ENCODE measurements at places on chromosomes 6 and 20.

DNA sequence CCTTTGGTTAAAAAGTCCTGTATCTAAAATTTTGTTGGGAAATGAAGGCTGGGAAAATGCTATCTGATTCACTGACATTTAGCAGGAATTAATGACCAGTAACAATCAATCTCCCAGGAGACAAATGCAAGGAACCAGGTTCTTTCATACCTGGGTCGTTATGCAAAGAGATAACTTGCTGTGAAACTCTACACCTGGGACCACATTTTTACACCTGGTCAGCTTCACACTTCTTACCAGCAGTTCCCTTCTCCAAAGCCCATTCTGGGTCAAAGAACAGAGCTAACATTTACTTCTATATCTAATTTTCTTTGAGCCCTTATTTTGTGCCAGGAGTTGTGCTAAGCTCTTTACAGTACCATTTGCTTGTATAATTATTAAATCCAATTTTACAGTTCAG, 27.4 kb upstream of the STXBP5 start:
- DNase-seq: no peak

- no peak for DNase-seq
These were observed 13.2 kb downstream of the FAM229B start for GRCh38 chr6:112100561-112100960.

GRCh38 chr6:53892707-53893106, 97.9 kb downstream of the LRRC1 start:
- DNase-seq: no peak

DNA sequence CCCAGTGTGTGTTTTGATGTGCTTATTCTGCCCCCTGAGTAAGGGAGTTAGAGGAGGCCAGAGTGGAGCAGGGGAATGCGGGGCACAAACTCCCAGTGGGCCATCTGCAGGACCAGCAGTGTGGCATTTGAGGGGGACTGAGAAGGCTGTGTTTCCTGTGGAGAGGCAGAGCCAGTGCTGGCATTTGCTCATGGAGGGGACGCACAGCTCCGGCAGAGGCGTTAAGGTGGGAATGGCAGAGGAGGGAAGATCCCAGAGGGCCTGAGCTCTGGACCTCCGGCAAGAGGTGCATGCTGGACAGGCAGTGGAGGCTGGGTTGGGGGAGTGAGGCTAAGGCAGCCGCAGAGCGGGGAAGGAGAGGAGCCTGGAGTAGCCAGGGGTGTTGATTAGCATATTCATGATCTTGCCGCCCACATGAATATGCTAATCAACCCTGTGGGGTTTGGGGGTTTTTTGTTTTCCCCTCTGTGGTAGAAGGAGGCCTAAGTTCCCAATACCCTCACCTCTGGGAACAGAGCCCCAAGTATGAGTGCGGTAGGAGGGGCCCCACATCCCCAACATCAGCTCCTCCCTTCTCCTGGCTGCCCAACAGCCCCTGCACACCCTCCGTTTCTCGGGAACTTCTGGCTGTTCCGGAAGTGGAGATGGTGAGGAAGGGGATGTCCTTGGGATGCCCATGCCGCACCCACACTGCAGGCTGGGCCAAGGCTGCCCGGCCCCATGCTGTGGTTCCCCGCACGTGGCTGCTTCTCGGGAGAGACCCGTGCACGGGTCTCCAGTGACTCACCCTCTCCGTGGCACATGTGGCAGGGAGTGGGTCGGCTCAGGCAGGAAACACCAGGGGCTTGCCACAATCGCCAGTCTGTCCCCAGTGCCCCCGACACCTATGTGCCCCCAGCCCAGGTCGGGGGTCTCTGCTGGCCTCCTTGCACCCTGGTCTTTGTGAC, 33.8 kb downstream of the DLGAP4 start:
- DNase-seq: no peak

GRCh38 chr20:50315586-50316551, 125.2 kb downstream of the CEBPB start:
- DNase-seq: no peak

GRCh38 chr20:41786158-41786557, 168.0 kb upstream of the CHD6 start:
- DNase-seq: no peak

- no peak for DNase-seq
These were observed 70.1 kb downstream of the SLX4IP start for GRCh38 chr20:10504994-10505730.

- no peak for DNase-seq
These were observed 9.2 kb downstream of the ATG5 start for GRCh38 chr6:106316375-106316766.
